ENCODE measurements at places on chromosomes 1 and 21.

GRCh38 chr1:162314206-162314605 lies 62.4 kb downstream of the SPATA46 start:
- DNase-seq = no peak

GRCh38 chr21:15743593-15743992 lies 13.8 kb downstream of the USP25 start:
- no peak for DNase-seq

- no peak for DNase-seq
Observed at GRCh38 chr1:3205815-3206214, 136.8 kb downstream of the PRDM16 start.

GRCh38 chr1:241637046-241637590 lies 3.1 kb downstream of the CHML start:
- no peak for DNase-seq

GRCh38 chr1:53145942-53146708 lies 3.7 kb upstream of the SLC1A7 start:
- DNase-seq = peak; percentile 79

DNA sequence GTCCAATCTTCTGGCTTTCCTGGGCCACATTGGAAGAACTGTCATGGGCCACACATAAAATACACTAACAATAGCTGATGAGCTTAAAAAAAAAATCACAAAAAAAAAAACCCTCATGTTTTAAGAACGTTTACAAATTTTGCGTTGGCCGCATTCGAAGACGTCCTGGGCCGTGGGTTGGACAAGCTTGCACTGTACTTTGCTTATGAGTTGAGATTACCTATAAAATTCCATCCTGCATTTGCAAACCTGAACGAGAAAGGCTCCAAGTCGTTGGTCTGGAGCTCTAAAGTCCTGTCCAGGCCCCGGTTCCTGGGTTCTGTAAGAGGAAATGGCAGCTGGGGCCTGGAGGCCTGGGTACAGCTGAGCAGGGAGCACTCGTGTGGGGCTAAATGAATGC lies 51.4 kb downstream of the KIAA1614 start:
- no peak for DNase-seq

DNA sequence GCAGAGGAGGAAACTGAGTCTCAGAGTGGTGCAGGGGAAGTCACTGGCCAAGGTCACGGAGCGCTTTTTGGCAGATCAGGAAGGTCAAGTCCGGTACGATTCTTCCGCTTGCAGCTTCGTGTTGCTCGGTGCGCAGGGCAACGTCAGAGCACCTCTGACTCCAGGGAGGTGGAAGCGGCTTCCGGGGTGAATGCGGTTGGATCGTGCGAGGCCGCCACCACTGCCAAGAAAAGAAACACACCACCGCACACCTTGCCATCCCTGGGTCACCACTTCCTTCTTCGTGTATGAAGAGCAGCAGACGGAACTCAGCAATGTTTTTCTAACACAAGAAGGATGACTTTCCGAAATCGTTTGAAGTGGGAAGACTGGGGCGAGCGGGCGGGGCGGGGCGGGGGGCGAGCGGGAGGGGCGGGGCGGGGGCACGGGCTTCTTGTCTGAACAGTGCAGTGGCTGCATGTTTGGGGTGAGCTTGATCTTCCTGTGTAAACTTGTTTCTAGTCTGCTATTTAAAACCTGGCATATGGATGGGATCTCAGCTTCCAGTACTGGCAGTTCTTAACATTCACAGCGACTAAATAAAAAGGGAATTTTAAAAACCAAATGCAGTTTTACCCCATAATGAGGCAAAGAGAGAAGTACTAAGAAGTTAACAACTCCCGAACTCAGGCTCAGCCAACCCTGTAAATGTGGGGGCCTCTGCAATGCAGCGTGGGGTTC lies 300.0 kb downstream of the RRAGC start:
- DNase-seq = no peak

- no peak for DNase-seq
Observed at GRCh38 chr21:46218906-46219590, 9.5 kb downstream of the LSS start.

DNA sequence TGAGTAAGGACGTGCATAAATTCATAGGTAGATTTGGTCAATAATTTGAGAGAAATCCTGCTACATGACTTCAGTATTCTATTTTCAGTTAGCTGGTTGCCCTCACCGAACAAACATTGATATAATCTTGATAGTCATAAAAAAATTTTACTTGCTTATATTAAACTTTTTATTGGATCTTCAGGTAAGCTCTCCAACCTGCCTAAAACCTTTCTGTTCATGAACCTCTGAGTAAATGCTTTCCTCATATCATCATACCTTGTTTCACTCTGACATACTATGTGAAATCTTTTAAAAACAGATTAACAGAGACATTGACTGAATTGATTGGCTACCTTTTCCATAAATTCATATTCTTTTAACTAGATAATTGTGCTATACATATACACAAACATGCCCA lies 299.0 kb downstream of the NCAM2 start:
- DNase-seq = no peak

DNA sequence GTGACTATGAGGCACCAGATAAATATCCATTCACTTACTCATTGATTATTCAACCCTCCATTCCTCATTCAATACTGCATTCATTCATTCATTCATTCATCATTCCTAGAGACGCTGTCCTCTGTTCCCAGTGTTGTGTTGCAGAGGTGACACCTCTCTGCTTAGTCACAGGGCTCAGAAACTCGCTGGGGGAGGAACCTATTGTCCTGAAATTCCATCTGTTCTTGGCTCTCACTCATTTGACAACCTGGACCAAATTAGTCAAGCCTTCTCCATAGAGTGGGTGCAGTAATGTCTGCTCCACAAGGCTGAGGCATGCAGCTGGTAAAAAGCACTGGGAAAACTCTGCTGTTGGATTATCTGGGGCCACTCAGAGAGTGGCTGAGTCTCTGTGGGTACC lies 49.7 kb downstream of the MYOM3 start:
- DNase-seq = no peak

DNA sequence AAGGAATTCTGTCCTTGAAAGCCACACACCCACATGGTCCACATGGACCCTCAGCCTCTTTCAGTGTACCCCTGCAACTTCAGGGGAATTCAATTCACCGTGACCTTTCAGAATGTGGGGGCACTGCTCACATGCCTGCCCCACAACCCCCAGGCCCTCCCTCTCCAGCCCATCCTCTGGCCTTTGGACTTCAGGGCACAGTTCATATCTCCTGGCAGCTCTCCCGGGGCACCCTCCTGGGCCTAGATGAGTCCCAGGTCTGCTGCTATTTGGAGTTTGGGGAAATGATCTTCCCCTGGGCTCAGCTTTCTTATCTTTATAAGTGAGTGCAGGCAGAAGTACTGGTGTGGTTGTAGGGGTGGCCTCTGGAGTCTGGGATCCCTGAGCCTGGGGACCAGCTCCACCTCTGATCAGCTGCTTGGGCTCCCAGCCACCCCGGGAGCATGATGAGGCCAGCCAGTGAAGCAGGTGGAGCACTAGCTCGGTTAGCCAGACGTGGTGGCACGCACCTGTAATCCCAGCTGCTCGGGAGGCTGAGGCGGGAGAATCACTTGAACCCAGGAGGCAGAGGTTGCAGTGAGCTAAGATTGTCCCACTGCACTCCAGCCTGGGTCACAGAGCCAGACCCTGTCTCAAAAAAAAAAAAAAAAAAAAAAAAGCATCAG lies 15.8 kb downstream of the C1orf167 start:
- no peak for DNase-seq

- DNase-seq = no peak
Observed at GRCh38 chr1:229479660-229480399, 28.3 kb downstream of the NUP133 start.

DNA sequence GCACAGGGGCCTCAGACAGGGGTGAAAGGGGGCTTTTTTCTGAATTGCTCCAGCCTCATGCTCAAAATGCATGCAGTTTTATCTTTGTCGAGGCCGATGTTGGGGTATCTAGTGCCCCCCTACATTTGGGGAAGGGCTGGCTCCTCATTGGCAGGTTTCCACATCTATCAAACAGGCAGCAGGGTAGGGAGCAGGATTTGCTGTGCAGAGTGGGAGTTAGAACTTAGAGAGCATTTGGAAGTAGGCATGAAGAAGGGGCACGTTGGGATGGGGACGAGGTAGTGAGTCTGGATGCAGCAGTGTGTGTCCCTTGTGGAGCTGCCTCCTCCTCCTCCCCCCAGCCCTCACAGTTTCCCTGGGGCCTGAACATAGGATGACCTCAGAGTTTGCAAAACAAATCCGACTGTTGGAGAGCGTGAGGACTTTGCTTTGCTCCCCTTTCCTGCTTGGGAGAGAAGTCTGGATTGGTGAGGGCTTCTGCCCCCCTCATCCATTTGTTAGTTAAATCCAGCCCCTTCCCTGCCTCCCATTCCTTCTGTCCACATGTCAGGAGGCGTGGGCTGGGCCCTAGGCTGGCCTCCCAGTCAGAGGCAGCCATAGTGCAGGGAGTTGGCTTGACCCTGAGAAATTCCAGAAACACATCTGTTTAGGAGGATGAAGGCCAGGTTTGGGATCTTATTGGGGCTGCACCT lies 36.9 kb upstream of the GPR37L1 start:
- DNase-seq = no peak

- DNase-seq = no peak
Observed at GRCh38 chr1:22616571-22616970, 19.9 kb upstream of the C1QA start.

DNA sequence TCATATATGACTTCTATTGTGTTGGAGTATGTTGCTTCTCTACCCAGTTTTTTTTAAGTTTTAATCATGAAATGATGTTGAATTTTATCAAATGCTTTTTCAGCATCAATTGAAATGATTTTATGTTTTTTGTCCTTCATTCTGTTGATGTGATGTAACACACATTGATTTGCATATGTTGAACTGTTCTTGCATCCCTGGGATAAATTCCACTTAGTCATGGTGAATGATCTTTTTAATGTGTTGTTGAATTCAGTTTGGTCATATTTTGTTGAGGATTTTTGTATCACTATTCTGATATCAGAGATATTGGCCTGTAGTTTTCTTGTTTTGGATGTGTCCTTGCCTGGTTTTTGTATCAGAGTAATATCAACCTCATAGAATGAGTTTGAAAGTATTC lies 46.6 kb upstream of the CD55 start:
- no peak for DNase-seq

GRCh38 chr1:36307601-36308330 lies 1.6 kb downstream of the SH3D21 start:
- no peak for DNase-seq

DNA sequence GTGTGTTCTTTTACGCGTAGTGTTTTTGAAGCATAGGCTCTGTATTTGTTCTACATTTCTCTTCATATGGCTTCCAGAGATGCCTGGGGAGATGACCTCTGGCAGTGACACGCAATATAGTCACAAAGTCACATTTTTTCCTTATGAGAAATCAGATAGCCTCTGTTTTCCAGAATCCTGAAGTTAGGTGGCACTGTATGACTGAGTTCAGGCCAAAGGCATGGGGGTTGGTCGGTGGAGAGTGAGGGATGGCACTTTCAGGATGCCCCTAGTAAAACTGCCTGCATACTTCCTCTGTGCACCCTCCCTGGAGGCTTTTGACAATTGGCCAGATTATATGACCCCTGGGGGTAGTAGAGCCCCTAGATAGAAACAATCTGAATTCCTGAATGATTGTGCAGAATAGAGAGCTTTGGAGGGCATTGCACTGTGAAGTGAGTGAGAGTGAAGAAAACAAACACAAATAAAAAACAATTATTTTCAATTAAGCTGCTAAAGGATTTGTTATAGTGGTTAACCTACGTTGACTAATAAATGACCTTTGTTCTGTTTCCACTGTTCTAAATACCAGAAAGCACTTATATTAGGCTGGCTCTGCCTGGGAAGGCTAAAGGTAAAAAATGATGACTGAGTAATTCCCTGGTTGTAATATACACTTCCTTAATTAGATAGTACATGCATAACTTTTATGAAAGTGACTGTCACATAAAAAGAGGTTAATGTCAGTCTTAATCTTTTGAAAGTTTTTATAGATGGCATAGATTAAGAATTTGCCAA lies 1660.8 kb downstream of the PLA2G4A start:
- no peak for DNase-seq

DNA sequence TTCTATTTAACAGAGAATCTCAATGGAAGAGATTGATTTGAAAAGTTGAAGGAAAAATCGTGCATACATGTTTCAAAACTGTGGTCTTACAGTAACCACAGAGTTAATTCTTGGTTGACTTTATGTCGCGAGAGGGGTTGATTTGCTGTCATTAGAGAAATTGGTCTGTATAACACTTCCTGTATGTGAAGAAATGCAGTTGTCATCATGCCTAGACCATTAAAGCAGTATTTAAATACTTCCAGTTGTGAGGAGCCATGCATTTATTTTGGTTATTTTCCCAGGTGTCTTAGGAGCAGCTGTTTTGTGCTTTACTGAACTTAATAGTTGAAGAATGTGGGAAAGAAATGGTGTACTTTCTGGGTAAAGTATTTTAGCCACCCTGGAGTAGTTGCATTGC lies 76.2 kb downstream of the NFIA start:
- DNase-seq = no peak

DNA sequence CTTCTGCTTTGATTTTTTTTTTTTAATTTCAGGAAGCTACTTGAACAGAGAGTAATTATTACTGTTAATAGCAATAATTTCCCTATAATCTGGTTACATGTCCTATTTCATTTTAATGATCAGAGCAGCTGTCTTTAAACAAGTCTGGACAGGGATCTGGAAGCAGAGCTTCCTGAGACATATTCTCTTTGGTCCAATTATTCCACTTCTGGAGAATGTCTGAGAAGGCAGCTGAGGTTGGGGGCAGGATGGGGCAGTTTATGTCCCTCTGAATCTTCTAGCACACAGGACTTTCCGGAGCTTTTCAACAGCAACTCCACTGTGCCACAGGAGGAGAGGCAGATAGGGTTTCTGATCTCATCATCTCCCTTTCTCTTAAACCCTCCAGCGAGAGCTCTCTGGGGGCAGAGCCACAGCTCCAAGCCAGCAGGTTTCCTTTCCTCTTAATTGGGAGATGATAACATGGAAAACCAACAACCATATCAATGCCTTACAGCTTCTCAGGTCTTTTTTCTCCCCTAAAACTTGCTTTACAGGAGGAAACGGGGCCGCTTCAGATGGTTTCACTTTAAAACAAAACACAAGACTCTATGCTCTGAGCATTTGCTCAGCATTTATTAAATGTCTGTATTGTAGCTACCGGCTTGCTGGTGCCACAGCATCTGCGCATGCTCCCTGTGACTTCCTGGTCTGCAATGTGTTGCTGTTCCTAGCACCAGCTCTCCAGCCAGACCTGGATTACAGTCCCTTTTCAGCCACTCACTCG lies 425.7 kb upstream of the USP24 start:
- no peak for DNase-seq

DNA sequence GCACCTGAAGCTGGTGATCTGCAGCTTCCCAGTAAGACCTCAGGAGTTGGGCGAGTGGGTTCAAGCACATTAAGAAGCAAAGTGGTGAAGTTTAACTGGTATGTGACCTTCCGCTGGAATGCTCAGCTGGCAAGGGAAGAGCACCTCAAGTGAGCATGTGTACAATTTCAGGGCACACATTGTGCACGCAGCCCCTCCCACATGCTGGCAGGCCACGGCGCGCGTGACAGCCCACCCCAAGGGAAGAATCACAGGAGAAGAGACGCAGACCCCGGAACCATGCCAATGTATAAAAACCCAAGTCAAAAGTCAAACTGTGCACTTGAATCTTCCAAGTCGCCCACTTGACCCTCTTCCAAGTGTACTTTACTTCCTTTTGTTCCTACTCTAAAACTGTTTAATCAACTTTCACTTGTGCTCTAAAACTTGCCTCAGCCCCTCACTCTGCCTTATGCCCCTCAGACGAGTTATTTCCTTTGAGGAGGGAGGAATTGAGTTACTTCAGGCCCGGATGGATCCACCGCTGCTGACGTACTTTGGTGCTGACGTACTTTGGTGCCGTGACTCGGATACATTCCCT lies 20.0 kb downstream of the LRRC3 start:
- DNase-seq = no peak
